ENCODE measurements at places on chromosomes 3 and 15.

GRCh38 chr3:128993461-128994172 lies at the start of gene CFAP92:
TSS of gene CFAP92 (minus strand) at chr3:128994076. CDS start at chr3:128993304, 772 bp downstream.
- peak; percentile 87 for DNase-seq

GRCh38 chr3:10404377-10404776 lies 83.5 kb upstream of the SEC13 start:
- DNase-seq, result no peak

DNA sequence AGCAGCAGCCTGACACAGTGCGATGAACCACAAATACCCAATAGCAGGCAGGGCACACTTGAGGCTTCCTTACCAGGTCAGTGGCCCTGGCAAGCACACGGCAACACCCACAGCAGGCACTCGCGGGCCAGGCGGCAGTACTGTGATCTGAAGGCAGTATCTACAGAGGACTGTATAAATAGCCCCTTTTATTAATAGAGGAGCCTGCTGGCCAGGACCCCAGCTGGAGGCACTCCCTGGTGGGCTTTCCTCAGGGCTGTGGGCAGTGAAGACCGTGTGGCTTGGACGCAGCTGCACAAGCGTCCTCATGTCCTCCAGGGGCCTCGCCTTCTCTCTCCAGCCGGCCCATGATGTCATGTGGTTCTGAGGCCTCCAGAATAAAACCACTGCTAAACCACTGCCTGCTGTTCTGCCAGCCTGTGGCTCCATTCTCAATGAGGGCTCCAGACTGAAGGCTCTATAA lies 44.1 kb downstream of the LRIG1 start:
- DNase-seq, result no peak

DNA sequence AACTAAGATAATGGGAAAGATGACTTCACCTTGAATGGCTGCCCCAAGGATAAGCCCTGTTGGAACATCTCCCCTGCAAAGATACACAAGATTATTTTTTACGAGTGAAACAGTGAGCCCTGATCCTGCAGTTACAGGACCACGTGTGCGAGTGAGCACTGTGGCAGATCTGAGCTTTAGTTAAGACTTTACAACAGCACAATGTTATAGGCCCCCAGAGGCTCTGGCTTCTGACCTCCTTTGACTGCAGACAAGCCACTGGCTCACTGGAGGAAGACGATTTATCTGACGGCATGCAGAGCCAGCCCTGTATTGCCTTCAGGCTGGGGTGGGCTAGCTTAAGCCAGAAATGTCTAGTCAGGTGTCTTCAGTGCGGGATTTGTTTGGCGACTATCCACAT lies 174.4 kb downstream of the ARRDC4 start:
- DNase-seq, result no peak

DNA sequence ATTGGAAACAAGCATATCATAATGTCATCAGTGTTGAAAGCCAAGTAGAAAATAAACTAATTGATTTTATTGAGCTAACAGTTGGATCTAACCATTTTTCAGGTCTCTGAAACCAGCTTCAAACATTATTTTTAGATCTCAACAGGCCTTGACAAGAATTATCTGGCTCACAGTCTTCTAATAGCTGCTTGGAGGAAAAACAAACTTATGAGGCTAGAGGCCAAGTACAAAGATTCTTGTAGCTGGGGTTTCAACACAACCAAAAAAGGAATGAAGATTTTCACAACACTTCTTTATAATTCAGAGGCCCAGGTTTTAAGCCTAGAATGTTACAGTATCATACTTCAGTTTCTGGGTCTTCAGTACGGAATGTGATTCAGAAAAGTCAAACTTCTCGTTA lies 3.7 kb downstream of the SETMAR start:
- no peak for DNase-seq

- no peak for DNase-seq
Observed at GRCh38 chr3:75129101-75129500, 514.6 kb upstream of the CNTN3 start.

GRCh38 chr15:50594311-50594710 lies 47.8 kb upstream of the USP50 start:
- no peak for DNase-seq

DNA sequence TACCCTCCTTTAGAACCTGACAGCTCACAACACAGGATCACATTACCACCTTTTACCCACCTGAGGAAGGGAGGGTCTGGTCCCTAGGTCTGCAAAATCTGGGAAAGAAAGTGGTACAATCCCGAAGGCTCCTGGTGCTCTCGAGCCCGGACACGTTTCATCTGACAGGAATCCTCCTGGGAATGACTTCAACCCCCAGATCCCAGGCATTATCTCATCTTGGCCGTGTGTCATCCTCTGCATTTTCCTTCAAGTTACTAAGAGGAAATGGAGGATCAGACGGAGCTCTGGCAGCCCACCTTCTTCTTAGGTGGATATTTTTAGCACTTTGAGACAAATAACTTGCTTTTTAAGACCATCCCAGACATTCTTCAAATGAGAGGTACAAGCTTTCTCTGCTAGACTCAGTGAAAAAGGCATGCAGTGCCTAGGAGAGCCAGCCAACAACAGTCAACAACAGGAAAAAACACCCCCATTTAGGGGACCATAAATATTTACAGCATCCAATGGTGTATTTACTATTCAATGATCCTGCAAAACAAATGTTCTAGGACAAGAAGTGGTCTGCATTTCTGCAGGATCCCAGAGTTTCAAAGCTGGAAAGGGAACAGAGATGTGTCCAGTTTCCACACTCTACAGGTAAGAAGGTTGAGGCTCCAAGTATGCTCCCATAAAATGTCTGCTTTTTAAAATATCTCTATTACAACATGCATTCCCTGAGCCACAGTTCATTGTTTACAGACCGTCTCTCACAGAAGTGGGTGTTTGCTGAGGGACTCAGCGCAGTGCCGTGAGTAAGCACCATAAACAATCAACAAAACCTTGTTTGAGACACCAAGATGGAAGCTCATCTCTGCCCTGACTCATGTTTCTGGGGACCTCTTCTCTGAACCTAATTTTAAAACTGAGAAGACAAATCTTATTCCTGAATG lies 38.3 kb upstream of the ARHGEF3 start:
- DNase-seq, result no peak

DNA sequence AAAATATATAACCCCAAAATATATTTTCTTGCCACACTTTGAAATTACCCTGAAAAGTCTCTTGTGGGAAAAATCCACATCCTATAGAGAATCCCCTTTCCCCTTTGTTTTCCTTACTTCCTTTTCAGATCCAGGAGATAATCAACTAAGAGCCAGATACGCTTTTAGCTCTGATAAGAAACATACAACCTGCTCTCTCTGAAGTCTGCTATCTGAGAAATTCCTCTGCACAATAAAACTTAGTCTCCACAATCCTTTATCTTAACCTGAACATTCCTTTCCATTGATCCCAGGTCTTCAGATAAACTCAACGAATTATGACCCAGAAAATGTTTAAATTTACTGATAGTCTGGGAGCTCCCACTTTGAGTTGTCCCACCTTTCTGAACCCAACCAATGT lies 233.4 kb upstream of the SETMAR start:
- no peak for DNase-seq

GRCh38 chr3:47865192-47865591 lies 62.3 kb downstream of the DHX30 start:
- DNase-seq, result peak; percentile 36

DNA sequence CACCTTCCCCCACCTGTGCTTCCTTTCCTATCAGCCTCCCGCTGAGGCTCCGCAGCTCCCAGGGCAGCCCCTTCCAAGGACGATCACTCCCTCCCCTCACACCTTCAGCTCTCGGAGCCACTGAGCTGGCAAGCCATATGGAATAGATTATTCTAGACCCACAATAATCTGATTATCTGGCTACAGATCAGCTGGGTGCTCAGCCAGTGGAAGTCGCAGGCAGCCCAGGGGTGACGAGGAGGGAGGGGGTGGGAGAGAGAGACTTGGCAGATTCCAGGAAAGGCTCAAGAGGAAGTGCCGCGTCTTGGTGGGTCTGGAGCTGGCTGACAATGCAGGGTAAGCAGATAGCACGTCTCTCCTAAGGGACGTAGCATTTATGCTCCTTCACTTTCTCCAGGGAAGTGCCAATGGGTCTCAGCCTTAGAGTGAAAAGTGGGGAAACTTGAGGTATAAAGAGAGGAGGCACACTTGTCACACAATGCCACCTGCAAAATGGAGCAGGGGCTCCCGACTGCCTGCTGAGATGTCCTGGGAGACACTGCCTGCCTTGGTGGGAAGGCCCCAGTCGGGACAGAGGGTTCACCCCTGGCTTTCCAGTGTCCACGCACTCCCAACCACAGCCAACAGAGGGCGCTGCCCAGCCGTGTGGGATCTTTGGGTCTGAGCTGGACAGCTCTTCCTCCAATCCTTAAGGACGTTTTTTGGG lies 9.4 kb upstream of the MESP1 start:
- DNase-seq, result no peak

DNA sequence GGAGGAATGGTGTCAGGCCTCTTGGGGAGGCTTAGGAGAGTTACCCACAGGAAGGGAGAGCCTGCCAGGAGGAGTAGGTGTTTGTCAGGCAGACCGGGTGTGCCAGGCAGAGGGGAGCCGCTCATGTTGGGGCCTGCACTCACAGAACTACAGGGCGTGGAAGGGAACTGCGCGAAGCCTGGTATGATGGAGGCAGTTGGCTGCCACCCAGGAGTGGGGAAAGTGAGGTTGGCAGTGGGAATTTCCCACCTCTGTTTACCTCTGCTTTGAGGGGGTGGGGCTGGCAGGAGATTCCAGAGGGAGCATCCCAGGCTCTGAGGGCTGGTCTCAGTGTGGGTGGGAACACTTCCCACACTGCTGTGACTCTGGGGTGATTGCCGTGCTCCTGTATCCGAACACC lies 99.9 kb downstream of the SLCO3A1 start:
- no peak for DNase-seq

DNA sequence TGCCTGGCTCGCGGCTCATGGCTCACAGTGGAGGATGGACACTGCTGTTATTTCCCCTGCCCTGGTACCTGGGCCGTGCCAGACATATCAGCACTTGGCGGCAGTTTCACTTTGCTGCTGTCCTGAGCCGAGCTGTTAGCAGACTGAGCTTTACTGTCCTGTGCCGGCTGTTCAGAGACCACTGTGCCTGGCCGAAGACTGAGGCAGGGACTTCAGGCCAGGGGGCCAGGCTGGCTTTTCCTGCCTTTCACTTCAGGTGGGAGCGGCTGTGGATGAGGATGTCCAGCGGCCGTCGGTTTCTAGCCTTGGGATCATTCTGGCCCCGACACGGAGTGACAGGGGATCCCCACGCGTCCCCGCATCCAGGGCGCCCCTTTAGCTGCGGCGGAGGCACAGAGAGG lies 1.1 kb downstream of the ATP10A start:
- DNase-seq, result no peak

- peak; percentile 96 for DNase-seq
Observed at GRCh38 chr3:126180477-126181397, at the start of gene ALDH1L1. TSS of gene ALDH1L1 (minus strand) at chr3:126180586. CDS start at chr3:126160979, 19,607 bp downstream.

- no peak for DNase-seq
Observed at GRCh38 chr3:33171580-33171979, 47.0 kb downstream of the SUSD5 start.

GRCh38 chr3:11944052-11944673 lies 60.0 kb upstream of the SYN2 start:
- DNase-seq, result no peak

GRCh38 chr3:64316971-64317370 lies 91.7 kb upstream of the PRICKLE2 start:
- DNase-seq, result no peak

DNA sequence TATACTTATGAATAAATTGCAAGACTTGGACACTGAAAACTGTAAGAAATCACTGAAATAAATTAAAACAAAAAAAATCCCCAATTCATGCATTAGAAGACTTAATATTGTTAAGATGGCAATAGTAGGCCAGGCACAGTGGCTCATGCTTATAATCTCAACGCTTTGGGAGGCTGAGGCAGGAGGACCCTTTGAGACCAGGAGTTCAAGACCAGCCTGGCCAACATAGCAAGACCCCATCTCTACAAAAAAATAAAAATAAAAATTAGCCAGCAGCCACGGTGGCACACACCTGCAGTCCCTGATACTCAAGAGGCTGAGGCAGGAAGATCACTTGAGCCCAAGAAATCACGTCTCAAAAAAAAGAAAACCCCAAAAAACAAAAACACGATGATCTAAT lies 35.8 kb downstream of the CPEB1 start:
- DNase-seq, result no peak

- no peak for DNase-seq
Observed at GRCh38 chr15:73763931-73764330, 10.8 kb upstream of the INSYN1 start.

- DNase-seq, result no peak
Observed at GRCh38 chr15:36863570-36863969, 236.8 kb downstream of the MEIS2 start.

DNA sequence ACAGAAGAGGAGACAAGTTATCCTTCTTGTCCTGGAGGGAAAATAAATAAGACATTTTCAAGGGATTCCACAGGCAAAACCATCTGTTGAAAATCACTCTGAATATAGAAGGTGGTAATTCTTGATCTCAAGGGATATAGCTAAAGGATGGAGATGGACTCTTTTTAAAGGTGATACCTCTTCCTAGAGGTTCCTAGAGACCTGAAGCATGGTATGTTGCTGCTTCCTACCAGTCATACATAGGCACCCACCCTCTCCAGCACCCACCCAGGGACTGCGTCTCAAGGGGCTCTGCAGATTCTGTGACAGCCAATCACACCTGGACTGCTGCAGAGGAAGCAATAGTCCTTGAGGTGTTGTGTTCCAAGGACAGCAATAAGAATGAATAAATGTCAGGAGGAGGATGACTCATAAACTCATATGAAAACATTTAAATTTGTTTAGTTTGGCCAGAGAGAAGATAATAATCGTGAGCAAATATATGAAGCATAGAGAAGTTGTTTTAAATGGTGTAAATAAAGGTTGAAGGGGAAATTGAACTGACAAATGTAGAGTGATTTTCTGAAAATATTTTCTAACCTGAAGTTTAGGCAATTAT lies 741.6 kb upstream of the CBLB start:
- DNase-seq, result no peak

DNA sequence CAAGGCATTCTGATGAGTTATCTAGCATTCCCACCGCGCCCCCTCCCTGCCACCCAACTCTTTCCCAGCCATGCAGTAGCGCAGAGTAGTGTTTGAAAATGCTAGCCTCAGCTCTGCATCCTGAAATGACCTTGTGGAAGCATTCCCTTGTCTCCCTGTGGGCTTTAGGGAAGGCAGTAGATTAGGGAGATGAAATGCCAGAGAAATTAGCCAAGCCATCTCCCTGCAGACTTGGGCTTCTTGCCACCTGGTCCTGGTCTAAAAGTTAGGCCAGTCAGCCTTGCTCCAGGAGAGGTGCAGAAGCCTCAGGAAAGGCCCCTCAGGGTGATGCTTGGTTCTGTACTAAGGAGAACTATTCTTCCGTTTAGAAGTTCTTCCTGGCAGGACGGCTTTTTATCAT lies 231.2 kb downstream of the CACNA2D3 start:
- no peak for DNase-seq

- DNase-seq, result no peak
Observed at GRCh38 chr15:60568301-60568742, 89.4 kb upstream of the ICE2 start.

DNA sequence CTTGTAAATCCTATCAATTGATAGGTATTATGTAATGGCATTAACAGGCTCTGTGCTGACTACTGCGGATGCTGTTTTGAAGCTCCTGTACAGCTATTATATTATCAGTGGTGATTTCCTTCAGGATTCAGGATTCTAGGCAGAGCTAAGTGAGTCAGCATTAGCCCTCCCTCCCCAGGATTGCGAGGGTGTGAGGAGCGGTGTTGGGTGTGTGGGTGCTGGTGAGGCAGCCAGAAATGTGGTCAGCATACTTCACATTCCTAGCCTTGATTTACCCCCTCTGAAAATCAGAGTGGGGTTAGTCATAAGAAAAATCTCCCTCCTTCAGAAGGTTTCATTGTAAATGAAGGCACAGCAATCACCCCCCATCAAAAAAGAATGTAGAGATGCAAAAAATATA lies 72.5 kb downstream of the SNTN start:
- DNase-seq, result no peak

GRCh38 chr3:159828542-159828943 lies 160.1 kb upstream of the IL12A start:
- DNase-seq, result no peak

Measured in coronary artery (tissue), 2 donors.